Right cardiac atrium (tissue), 5 donors: ENCODE measurements at places on chromosomes 3 and 15. TPM values are rescaled to one million over a fixed set of nuclear protein-coding genes. Genes with fewer than 3 reads are reported as not detected.

Gene AGBL1
- not detected for total RNA-seq

Gene AMOTL2
- 57.6 TPM for total RNA-seq

DNA sequence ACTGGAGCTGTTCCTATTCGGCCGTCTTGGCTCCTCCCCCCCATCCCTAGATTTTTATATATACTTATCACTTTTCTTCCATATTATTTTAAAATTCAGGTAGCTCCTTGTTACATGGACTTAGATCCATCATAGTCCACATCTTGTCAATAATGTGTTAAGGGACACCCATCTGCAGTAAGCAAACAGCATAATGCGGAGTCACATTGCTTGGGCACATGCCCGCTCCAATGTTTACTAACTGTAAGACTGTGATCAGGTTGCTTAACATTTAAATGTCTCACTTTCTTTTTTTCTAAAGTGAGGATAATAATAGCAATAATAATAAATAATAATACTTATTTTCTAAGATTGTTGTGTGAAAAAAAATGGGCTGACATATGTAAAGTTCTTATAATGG is 303.2 kb upstream of the SOX14 start:
- DNase-seq, result no peak

GRCh38 chr3:158728851-158729250 is 3.4 kb downstream of the RARRES1 start:
- no peak for DNase-seq

GRCh38 chr3:106332884-106333283 is 464.1 kb upstream of the CBLB start:
- DNase-seq, result no peak

DNA sequence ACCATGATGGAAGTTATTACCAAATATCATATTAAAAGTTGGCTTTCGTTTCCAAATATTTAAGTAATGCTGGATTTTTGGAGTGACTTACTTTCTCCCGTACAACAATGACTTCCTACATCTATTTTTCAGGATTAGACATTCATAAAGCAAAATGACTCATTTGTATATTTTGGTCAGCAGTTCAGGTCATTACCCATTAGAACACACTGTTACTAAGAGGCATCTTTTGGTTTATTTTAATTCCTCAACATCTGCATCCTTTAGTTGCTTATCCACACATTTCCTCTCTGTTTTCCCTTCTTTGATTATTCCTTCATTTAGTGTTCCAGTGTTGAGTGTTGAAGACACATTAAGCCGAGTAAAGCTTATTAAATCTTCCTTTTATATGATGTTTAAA is 348.2 kb downstream of the NAALADL2 start:
- no peak for DNase-seq

DNA sequence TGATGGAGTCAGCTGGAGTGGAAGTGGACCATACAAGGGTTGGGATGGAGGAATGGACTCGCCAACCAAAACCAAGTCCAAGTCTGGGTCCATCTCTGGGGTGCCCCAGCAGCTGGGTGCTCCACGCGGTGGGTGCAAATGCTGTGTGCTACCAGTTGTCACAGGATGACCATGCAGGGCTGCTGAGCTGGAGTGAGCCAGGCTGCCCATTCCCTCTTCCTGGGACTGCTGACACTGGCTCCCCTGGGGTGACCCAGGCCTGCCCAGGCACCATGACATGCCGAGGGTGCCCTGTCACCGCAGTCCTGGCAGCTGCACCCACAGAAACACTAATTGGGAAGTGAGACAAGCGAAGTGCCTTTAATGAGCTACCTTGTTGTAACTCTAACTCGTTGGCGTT is 140.2 kb downstream of the TPRA1 start:
- no peak for DNase-seq

DNA sequence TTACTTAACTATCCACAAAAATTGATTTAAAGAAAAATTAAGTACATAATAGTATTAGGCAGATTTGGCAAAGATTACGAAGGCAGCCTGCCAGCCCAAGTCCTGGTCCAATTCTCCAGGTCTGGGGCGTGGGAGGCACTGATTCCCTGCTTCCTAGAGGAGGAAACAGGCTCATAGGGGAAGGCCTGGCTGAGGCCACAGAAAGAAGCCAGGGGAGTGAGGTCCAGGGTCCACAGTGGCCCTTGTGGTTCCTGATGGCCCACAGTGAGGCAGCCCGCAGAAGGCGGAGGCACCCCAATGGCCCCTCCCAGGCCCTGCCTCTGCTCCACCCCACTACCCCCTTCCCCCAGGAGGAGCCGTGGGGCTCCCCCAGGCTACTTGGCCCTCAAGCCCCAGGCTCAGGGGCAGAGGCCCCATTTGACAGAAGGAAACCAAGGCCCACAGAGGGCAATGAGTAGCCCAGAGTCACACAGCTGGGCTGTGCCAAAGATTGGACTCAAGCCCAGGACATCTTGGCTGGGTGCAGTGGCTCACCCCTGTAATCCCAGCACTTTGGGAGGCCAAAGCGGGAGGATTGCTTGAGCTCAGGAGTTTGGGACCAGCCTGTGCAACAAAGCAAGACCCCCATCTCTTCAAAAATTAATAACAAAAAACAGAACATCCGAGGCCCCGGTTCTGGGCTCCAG is 21.0 kb downstream of the H1-8 start:
- peak; percentile 65 for DNase-seq

GRCh38 chr3:184816614-184817013 is 4.6 kb downstream of the VPS8 start:
- no peak for DNase-seq

DNA sequence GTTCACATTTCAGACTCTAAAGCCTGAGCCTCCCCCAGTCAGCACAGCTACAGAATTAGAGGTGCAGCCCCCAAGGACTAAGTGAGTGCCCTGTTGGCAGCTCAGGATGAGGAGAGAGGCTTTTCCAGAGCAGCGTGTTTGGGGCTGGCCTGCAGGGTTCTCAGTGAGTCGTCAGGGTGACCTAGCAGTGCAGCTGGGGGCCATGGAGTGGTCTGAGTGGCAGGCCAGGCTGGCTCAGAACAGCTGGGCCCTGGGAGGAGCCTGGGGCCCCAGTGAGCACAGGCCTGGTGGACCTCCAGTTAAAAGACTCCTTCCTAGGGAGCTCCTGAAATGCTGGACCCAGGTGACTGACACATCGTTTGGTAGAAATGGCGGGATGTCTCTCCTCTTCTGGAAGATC is 108.3 kb downstream of the SLC49A4 start:
- no peak for DNase-seq
